ENCODE measurements at places on chromosomes 1 and 21. TPM values are rescaled to one million over a fixed set of nuclear protein-coding genes. Genes with fewer than 3 reads are reported as not detected.

DNA sequence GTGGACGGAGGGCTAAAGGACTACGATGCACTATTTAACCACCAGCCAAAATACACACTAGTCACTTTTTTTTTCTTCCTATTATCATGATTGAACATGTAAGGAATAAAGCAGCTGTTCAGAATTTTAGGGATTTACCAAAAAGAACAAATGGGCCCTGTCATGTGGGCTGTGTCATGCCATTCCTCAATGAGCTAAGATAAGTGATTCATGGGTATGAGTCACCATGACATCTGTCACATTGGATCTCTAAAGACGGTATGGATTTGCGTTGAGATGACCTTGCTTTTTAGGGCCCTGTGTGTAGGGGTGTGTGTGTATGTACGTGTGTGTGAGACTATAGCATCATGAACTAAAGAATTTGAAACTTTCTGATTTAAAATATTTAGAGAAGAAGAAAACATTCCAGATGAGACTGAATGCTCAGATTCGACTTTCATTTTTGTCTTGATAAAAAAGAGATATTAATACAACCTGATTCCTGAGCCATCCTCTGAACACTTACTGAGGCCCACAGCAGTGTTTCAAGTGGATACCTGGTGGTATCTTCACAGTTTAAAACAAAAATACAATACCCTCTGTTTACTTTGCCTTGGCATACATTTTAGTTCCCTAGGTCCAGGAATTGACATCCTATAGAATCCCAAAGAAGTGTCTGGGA, 246.1 kb upstream of the DUSP10 start:
- no peak for DNase-seq

DNA sequence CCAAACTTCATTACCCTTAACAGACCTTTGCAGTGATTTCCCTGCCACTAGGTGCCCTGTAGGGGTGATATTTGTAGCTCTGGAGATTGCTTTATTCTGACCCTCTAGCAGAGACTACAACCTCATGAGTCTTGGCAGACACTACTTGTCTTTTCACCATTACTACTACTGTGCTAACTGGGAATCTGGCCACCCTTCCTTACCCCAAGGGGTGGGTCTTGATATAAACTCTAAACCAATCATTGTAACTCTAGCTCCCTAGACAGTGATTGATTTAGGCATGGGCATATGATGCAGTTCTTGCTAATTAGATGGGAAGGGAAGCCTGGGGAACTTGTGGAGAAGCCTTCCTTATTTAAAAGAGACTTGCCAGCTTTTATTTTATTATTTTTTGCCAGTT, 3.9 kb downstream of the KPNA6 start:
- DNase-seq: no peak

DNA sequence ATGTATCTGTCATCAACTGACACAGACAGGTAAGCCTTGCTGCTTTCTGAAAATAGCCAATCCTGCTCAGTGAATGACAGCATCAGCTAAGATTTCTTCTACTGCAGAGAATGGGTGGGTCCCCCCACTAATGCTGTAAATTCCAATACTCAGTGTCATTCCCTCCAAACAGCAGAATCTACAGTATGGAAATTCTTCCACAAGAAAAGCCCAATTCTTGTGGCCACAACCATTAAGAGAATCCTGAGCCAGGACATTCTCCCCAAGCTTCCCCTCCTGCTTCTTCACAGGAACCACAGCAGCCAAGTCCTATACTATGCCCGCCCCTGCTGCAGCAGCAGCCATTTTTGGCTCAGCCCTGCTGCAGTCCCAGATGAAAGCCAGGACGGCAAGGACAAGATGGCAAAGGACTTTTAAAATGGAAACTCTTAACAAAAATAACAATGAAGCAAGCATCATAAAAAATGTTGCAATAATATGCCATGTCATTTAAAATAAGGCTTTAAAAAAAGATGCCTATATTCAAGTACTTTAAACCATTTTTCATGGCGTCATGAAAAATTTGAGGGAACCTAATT, 26.8 kb downstream of the EIF4G3 start:
- no peak for DNase-seq

- DNase-seq: no peak
These were observed 7.1 kb upstream of the PSMA5 start for GRCh38 chr1:109433322-109433721.

DNA sequence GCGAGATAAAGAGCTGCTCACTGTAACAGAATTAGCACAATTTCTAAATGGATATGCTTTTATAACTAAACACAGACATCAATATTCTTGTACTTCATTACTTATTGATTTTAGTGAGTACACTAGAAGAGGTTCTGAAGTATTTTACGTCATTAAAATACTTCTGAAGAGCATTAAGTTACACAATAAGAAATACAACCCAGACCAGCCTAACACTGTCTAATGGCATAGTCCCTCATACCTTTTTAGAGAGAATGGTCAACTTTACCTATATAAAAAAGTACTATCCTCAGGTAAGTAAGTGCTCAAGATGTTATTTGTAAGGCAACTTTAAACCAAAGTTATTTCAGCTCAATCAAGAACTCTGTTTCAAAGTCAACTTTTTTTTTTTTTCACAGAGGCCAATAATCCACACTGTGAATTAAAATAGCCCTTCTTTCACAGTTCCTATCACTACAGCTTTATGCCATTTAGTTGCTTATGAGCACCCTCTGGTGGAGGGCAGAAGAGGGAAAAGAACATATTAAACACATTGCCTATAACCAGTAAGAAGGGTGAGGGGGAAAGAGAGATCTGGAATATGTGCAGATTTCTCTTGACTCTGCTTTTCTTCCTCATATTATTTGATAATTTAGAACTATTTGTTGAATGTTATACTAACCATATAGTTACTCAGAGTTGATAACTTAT, 182.1 kb upstream of the DMRTA2 start:
- DNase-seq: peak; percentile 10

- no peak for DNase-seq
These were observed 46.0 kb downstream of the GRHL3 start for GRCh38 chr1:24364975-24365678.

DNA sequence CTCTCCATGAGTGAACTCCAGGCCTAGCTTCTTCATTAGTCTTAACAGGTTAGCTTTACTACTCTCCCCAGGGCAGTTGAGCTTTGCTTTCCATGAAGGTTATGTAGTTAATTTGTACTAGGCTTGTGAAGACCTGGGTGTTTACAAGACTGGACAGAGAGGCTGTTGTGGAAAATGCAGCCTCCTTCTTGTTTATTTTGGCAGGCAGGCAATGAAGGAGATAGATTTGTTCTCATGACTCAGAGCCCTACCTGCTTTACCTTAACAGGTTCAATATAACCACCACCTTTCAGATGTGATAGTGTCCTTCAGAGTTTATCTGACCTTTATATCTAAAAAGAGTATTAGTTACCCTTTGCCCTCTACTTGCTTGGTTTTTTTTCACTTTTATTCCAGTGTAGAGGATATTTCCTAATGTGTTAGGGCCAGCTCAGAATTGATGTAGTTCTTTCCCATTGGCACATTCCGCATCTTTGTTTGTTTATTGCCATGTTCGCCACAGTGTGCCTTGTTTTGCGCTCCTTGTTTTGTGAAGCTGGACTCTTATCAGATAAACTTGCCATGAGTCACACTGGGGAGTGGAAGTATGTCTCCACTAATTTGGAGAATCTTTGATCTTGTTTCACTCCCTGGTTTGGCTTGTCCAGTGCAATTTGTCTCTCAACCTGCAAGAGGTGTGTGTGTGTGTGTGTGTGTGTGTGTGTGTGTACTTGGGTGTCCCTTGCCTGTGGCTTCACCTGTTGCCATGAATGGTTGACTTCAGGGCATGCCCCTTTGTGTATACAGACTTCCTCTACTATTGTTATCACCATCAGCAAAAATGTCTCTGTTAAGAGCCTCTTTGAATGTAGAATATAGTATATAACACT, 87.4 kb upstream of the MACF1 start:
- no peak for DNase-seq

- DNase-seq: peak; percentile 25
These were observed 13.8 kb downstream of the UBASH3A start for GRCh38 chr21:42417533-42417932.

DNA sequence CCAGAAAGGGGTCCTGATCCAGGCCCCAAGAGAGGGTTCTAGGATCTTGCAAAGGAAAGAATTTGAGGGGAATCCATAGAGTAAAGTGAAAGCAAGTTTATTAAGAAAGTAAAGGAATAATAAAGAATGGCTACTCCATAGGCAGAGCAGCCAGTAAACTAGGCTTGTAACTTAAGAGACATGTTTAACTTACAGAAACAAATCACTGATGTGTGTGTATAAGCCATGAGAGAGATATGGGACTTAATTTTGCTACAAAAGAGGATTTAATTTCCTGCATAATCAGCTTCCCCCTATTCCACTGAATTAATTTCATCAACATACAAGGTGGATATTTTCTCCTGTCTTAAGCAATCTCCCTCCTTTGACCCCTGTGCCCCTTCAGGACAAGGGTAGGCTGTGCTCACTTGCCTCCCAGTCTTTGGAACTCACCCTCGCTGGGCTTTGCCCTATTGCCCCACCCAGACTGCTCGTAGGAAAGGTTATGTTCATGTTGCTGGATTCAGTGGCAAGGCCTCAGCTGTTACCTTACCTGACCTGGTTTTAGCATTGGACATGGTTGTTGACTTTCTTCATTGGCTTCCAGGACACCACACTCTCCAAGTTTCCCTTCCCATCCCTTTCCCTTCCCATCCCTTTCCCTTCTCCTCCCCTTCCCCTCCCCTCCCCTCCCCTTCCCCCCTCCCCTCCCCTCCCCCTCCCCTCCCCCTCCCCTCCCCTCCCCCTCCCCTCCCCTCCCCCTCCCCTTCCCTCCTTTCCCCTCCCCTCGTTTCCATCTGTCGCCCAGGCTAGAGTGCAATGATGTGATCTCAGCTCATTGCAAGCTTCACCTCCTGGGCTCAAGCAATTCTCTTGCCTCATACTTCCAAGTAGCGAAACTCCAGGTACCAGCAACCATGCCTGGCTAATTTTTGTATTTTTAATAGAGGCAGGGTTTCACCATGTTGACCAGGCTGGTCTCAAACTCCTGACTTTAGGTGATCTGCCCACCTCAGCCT, 44.6 kb downstream of the TBCE start:
- DNase-seq: no peak

GRCh38 chr1:175118375-175119367, 51.0 kb downstream of the TNN start:
- DNase-seq: no peak

- peak; percentile 50 for DNase-seq
These were observed 3.4 kb downstream of the RUNX1 start for GRCh38 chr21:35045542-35046262.

- peak; percentile 60 for DNase-seq
These were observed 262.5 kb upstream of the B3GALT2 start for GRCh38 chr1:193448682-193449461.

- no peak for DNase-seq
These were observed 150.0 kb downstream of the TPR start for GRCh38 chr1:186225096-186225495.

GRCh38 chr1:172356620-172357019, 63.9 kb upstream of the C1orf105 start:
- no peak for DNase-seq

GRCh38 chr1:235892734-235893413, 26.2 kb upstream of the LYST start:
- DNase-seq: peak; percentile 70

- DNase-seq: no peak
These were observed 22.8 kb downstream of the LDLRAP1 start for GRCh38 chr1:25566176-25566729.

DNA sequence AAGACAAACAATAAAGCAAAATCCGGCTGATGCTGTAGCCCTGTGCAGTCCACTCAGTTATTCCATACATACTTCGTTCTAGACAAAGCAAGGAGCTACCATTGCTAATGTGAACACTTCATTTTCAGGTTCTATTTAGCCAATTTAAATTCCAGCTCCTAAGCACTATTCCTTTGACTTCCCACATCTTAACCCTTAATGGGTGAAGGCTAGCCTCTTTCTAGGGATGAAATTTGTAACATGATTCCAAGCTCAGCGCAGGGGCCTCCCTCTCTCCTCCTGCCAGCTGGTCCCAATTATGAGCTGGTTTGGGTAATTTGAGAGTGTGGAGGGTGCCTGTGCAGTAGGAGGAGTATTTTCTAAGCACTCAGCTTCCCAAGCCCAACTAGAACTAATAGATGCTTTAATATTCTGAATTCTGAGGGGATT, 53.9 kb upstream of the PTGFRN start:
- DNase-seq: no peak

GRCh38 chr1:2548068-2548589, 8.0 kb upstream of the TNFRSF14 start:
- peak; percentile 91 for DNase-seq

DNA sequence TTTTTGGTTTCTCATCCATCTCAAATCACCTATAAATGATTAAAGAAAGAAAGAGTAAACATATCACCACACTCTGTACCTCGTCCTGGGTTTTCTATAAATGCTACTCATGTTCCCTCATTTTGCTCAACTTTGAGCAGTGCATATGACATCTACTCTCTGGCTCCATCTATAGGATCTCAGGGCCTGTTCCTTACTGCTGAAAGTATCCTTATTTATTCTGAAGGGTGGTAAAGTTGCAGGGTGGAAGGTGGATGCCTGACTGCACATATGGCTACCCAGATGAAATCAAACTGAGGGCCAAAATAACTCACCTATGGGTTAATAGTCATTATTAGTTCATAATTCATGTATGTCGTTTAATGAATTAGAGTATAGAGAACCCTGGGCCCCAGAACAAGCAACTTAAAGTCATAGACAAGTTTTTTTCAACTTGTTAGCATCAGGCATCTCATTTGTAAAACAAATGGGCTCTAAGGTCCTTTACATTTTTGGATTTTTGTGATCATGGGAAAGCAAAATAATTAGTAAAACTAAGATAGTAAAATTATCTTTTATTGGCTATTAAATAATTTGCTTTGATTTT, 46.5 kb downstream of the NCF2 start:
- peak; percentile 59 for DNase-seq

GRCh38 chr1:199155166-199156019, 516.6 kb downstream of the PTPRC start:
- no peak for DNase-seq

- DNase-seq: no peak
These were observed 68.4 kb downstream of the AK5 start for GRCh38 chr1:77350012-77350770.

- no peak for DNase-seq
These were observed 32.6 kb upstream of the TLR5 start for GRCh38 chr1:223175633-223176032.

GRCh38 chr1:106753066-106753465, 303.4 kb upstream of the PRMT6 start:
- DNase-seq: no peak

BNIPL gene
- total RNA-seq: 2.5 TPM

STYXL2 gene
- total RNA-seq: not detected

FGR gene
- total RNA-seq: 57.0 TPM

SIPA1L2 gene
- total RNA-seq: 0.22 TPM

TAS1R1 gene
- not detected for total RNA-seq

CDA gene
- not detected for total RNA-seq

PLXNA2 gene
- 2.2 TPM for total RNA-seq

IVL gene
- not detected for total RNA-seq

AQP10 gene
- not detected for total RNA-seq

SYNC gene
- not detected for total RNA-seq

TMEM240 gene
- total RNA-seq: 0.66 TPM

MRPL55 gene
- 38.9 TPM for total RNA-seq

MPL gene
- total RNA-seq: not detected

Measured in B cell (primary cell).